ENCODE measurements at places on chromosomes 4 and X.

DNA sequence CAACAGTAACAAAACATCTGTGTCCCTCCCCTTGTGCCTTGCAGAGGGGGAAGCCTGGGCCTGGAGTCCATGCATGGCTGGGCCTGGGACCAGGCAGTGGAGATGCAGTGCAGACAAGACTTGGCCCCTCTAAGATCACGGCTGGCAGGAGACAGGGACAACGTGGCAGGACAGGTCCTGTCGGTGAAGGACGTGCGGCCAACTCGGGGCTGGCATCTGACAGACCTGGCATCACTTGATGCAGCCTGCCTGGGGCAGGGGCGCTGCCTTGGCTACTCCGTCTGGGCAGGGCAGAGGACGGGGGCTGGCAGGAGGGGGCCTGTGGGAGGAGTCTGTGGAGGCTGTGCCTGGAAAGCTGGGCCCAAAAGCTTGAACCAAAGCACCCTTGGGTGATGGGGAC is 112.1 kb downstream of the CPZ start:
- DNase-seq: peak; percentile 6

GRCh38 chr4:34814266-34814665 is 1430.0 kb downstream of the ARAP2 start:
- DNase-seq: no peak

DNA sequence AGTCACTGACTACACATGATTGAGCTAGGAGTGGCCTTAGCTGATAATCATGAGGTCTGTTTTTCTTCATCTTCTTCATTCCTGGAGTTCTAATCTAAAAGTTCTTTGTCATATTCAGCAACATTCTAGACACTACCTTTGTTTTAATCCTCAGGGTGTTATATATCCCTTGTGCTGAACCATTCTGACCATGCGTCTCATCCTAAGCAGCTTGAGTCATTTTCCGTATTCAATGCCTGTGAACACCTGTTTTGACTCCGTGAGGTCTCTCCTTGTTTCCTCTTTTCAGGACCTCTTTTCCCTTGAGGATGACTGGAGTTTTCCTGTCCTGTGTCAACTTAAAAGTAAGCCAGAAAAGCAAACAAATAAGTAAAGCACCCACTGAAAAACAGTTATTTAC is 597.9 kb downstream of the GBA3 start:
- no peak for DNase-seq

- DNase-seq: no peak
Observed at GRCh38 chr4:164948975-164949374, 28.5 kb downstream of the TRIM61 start.

GRCh38 chr4:41323706-41324105 is 67.0 kb downstream of the UCHL1 start:
- DNase-seq: no peak

DNA sequence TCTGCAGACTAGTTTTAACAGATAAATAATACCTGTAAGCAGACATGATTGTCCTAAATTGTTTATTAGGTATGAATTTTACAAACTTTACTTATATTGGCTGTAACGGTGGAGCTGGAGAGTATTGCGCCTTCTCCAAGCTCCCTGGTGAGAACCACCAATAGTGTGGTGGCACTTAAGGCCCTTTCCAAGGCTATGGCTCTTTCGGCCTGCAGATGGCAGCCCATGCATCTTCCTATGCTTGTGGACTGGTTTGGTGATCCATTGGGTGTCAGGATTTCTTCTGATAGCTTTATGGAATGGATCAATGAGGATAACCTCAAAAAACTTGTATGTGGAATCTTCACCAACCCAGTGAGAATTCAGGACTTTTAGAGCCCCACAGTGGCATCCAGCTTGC is 7.8 kb downstream of the LARP1B start:
- DNase-seq: peak; percentile 46

- DNase-seq: no peak
Observed at GRCh38 chrX:36543499-36543898, 464.7 kb upstream of the FAM47C start.

GRCh38 chr4:6002492-6002833 is 15.8 kb downstream of the C4orf50 start:
- DNase-seq: no peak

DNA sequence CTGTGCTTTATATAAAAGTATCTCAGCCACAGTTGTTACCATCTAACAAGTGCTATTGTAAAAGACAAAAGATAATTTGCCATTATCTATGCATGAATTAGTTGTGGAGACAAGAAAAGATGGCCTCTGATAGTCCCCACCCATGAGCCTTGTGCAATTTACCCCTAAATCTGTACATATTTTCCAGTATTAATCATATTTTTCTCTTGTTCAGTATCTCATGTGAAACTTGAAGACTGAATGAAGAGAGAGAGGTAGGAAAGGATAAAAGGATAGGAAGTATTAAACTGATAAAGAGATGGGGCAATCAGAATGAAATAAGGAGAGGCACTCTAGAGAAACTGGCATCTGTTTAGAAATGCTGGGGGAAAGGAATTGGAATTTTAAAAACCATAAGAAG is 3.7 kb downstream of the MYOZ2 start:
- DNase-seq: no peak

DNA sequence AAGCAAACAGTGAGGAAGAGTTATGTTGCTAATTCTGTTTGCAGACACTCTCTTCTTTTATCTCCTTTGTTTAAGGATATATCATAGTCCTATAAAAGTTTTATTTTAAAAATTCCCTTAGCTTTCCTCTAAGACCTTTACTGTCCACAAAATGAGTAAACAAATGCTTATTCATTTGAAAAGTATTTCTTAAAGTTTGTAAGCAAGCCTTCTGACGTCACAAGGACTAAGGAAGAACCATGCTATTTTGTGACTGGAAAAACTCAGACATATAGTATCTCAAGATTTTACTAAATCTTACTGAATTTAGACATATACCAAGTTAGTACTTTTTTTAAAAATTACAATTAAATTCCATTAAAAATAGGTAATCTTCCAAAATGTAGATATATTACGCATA is 5.2 kb upstream of the RBMXL3 start:
- DNase-seq: no peak

GRCh38 chr4:75080888-75081287 is 148.0 kb downstream of the PARM1 start:
- DNase-seq: no peak

GRCh38 chr4:165222651-165222994 is 15.3 kb downstream of the KLHL2 start:
- no peak for DNase-seq

DNA sequence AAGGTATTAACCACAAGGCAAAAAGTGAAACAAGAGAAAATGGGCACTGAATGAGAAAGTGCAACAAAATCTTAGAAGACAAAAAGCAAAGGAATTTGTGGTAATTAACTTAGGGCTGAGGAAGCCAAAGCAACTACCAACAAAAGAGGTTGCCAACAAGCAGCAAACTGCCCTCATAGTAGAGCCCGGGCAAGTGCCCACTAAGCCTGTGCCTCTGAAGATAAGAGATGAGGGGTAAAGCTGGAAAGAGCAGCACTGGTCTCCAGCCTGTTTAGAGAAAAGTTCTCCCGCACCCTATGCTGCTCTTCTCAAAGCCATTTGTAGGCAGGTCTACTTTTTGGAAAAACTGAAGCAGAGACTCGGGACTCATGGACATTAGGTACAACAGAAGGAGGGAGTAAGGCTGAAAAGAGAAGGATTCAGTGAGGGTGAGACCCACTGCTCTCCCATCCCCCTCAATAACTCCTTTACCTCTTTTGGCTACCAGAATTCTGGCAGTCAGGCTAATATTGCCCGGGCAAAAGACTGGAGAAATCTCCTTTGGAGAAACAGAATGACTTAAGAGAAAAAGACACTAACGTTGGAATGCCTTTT is 29.6 kb upstream of the KCNE5 start:
- no peak for DNase-seq

GRCh38 chrX:84186603-84187532 is 1.1 kb downstream of the RPS6KA6 start:
- no peak for DNase-seq

GRCh38 chr4:56273391-56273790 is 113.9 kb downstream of the AASDH start:
- no peak for DNase-seq

- no peak for DNase-seq
Observed at GRCh38 chr4:185838104-185838452, 26.1 kb upstream of the SORBS2 start.

DNA sequence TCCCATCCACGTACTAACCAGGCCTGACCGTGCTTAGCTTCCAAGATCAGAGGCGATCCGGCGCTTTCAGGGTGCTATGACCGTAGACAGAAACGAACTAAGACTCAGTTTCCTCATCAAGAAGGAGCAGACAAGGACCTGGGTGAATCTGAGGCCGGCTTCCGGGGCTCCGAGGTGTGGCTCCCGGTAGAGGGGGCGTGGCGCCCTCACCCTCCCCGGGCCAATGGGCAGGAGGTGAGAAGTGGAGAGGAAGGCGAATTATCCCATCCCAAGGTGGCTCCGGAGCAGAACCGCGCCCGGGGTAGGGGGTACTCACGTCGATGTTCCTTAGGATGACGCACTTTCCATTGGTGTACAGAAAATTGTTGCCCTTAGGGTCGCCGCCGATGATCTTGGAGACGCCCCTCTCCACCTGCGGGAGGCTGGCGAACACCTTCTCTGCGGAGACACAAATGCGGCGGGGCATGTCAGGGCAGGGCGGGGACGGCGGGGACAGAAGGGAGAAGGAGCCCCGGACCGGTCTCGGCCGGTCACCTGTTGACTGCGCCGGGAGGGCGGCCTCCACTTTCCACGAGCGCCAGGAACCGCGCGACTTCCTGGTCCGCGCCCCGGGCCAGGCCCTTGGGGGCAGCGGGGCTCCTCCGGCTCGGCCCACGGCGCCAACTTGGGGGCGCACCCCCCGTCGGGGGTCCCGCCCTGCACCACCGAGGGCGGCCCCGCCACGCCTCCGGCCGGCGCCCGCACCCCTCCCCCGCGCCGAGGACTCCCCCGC is 616 bp downstream of the WDR1 start:
- peak; percentile 85 for DNase-seq

GRCh38 chrX:118714521-118714920 is 12.9 kb upstream of the IL13RA1 start:
- no peak for DNase-seq

DNA sequence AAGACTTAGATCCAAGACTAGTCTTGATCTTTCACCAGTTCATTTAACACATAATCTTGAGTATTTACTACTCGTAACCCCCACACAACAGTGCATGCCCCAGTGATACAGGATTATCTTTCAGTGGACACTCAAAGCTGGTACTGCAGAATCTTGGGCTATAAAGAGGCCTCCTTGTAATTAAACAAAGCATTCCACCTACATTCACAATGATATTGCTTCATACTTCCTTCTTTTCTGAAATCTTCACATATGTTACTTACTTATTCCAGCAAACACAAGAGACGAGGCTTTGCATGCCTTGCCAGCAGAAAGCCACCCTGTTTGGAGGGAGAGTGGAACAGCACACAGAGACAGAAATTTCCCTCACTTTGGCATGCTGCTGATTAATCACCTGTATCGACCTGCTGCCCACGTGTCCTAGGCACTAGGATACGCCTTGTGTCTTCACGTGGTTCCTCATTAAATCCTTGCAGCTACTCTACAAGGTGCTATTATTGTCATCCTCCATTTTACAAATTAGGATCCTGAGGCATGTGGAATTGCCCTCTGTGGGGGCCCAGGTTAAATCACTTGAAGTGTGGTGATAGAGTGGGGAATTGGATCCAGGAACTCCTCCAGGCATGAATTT is 77.3 kb downstream of the FAM184B start:
- DNase-seq: no peak

DNA sequence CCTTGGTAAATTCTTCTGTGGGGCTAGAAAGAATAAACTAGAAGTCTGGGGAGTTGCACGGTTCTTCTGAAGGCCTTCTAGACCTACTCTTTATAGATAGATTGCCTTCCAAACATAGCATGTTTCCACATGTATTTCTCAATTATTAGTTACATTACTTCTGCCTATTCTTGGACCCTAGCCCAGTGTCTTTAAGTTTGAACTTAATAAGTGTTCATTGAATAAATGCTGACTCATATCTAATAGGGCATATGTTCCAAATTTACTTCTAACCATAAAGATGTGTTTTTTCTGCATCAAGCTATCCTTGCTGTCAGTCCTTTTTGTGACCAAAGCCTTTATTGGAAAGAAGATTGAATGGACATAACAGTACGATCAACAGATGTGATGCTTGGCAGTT is 503.6 kb upstream of the ZFP42 start:
- no peak for DNase-seq

DNA sequence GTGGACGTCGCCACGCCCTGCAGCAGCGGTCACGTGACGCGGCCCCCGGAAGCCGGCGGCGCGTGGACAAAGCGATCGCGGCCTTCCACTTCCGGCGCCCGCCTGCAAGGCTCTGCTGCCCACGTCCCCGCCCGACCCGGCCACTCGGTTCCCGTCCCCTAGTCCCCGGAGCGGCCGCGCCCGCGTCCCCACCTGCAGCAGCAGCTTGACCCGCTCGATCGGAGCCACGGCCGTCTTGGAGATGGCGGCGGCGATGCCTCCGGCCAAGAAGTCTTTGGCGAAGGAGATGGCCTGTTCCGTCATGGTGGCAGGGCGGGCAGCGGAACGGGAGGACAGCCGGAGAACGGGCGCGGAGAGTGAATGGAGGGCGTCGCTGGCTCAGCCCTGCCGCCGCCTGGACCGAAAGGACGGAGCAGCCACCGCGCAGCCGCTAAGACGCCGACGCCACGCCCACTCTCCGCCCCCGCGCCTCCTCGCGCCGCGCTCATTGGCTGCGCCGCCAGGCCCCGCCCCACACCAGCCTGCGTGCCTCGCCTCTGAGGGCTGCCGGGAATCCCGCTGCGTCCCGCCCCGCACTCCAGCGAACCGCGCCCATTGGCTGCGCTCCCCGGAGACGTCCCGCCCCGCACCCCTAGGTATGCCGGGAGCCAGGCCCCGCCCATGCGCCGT is at the start of gene SLC25A6:
Gene SLC25A6, minus strand, starts transcription at position 407 of the 669 bp plus-strand sequence. Its CDS starts 104 bp downstream, at position 303.
- peak; percentile 100 for DNase-seq

DNA sequence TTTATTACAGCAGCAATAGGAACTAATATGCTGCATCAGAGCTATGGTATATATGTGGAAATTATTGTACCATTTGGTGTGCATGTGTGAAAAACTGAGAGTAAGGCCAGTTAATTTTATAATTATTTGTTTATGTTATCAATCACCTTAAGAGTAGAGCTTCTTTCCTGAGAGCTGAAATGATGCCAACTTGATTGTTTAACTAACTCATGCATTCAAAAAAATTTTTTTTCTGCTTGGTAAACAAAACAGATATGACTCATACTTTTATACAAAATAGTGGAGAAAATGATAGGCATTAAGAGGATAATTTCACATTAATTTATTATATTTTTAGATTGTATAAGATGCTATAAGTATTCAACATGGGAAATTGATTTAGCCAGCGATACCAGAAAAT is 622.7 kb downstream of the RAPGEF2 start:
- no peak for DNase-seq

All from activated CD8-positive, alpha-beta memory T cell treated with anti-CD3 and anti-CD28 coated beads, Interleukin-2, amount 50 U/mL, for 48 hours (primary cell).